Esophagus squamous epithelium (tissue), 5 donors: ENCODE measurements at places on chromosomes 4 and X.

DNA sequence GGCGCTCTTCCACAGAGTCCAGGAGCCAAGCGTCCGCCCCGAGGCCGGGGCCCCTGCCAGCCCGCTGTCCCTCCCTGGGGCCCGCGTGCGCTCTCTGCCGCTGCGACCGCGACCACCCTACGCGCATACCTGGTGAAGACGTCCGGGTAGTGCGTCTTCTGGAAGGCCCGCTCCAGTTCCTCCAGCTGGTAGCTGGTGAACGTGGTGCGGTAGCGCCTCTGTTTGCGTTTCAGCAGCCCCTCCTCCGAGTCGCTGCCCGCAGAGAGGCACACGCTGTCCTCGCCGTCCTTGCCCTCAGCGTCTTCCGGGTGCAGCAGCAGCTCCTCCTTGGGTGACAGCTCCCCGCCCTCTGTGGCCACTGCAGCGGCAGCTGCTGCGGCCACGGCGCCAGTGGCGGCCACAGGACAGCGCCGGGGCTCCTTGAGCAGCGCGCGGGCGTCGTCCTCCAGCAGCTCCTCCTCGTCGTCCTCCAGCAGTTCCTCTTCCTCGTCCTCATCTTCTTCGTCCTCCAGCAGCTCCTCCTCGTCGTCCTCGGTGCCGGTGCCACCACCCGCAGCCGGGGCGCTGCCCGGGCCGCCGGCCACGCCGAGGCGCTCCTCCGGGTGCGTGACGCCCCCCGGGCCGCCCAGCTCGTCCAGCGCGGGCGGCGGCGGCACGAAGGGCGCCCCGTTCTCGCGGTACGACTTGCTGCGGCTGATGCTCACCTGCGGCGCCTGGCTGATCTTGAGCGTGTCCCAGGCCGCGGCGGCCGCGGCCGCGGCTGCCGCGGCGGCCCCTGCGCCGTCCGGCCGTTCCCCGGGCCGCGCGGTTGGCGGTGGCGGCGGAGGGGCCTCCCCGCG is 2.8 kb downstream of the ARX start:
- no peak for DNase-seq

GRCh38 chr4:107825072-107825824 is 516 bp downstream of the SGMS2 start:
- no peak for DNase-seq

GRCh38 chrX:124098089-124098488 is 136.6 kb downstream of the STAG2 start:
- no peak for DNase-seq

GRCh38 chrX:133992882-133993281 is 7.5 kb upstream of the GPC3 start:
- no peak for DNase-seq

GRCh38 chrX:149497626-149498025 is 7.5 kb downstream of the IDS start:
- DNase-seq: no peak

DNA sequence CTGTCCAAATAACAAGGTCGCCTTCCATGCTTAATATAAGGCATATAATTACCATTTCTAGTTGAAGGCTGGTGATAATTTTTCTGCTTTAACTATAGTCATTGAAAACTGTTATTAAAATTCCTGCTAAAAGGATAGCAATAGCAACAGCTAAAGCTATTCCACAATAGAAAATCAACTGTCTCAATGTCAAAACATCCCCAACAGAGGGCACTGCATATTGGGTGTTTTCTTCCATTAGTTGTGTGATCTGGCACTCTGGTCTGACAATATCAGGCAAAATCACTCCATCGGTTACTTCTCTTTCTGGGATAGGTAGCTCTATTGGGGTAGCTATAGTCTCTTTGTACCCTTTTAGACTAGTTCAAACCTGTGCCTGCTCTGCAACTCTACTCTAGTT is 53.5 kb downstream of the TMPRSS11F start:
- DNase-seq: no peak

DNA sequence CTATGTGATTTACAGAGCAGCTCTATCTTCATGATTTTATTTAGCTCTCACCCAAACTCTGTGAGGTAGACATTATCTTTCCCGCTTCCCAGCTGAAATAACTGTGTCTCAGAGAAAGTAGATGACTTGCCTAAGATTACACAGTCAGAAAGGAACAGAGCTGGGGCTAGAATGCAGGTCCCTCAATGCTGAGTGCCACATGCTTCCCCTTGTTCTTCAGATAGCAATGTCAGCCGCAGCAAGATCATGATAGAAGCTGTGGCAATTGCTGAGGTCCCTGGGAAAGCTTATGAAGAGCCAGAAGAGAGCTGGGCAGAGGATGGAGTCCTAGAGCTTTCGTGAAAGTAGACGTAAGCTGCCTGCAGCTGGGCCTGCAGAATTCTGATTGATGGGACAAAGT is 11.1 kb upstream of the GABRE start:
- no peak for DNase-seq

- DNase-seq: no peak
Measured at GRCh38 chr4:48017108-48017571, 568 bp downstream of the NIPAL1 start.

GRCh38 chr4:121190389-121190788 is 26.3 kb upstream of the TNIP3 start:
- no peak for DNase-seq

DNA sequence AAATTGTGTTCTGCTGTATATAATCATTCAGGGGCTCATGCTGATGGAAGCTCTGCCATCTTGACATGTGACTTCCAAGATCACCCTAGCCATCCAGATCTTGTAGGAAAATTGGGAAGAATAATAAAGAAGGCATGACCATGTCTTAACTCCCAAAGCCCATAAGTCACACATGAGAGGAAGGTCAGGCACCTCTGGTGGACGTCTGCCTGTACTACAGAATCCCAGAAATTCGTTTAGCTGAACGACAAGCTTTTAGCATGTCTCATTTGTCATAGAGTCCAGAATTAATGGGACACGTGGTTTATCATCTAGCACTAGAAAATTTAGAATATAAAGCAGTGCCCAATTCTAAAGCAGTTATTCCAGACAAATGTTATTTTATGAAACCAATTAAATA is 212.7 kb downstream of the CENPC start:
- DNase-seq: no peak

- DNase-seq: no peak
Measured at GRCh38 chr4:158530381-158530780, 8.7 kb downstream of the RXFP1 start.

GRCh38 chrX:107355533-107355932 is 93.9 kb upstream of the FRMPD3 start:
- no peak for DNase-seq

DNA sequence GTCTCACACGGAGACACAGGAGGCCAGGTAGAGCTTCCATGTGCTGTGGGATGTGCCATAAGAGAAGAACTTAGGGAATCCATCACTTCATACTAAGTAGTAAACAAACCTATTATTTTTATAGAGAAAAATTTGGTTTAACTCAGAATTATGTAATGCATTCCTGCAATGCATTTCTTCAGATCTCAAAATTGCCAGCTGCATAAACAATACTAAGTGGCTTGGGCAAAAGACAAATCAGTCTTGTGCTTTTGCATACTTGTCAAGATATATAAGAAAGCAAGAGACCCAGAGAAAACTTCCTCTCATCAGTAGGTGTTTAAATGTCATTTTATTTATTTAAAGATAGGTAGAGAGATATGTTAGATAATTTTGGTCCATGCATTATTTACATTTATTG is 382.1 kb upstream of the CTSO start:
- no peak for DNase-seq

DNA sequence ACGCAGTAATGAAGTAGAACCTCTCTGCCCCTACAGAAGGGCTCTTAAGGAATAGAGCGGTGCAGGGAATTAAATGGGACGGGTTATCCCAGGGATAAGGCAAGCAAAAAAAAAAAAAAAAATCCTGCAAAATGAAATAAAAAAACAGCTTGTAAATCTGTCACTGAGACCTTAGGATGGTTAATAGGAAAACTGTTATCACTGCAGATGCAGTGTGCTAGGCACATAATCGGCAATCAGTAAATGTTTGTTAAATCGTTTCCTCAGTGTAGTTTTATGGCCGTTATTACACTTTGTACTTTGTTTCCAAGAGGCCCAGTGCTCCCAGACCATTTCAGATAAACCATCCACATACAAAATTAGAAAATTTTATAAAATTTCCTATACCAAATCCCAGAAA is 1.0 kb downstream of the HNRNPH2 start:
- DNase-seq: no peak

DNA sequence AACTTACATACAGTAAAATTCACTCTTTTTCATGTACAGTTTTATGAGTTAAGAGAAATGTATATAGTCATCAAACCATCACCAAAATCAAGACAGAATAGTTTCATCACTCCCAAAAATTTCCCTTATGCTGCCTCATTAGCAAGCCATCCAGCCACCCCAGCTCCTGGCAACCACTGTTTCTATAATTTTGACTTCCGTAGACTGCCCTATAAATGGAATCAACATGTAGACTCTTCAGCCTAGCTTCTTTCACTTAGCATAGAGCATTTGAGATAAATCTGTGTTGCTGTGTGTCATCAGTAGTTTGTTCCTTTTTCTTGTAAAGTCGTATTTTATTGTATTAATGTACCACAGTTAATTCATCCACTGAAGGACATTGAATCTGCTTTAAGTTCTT is 23.2 kb downstream of the HDX start:
- no peak for DNase-seq

DNA sequence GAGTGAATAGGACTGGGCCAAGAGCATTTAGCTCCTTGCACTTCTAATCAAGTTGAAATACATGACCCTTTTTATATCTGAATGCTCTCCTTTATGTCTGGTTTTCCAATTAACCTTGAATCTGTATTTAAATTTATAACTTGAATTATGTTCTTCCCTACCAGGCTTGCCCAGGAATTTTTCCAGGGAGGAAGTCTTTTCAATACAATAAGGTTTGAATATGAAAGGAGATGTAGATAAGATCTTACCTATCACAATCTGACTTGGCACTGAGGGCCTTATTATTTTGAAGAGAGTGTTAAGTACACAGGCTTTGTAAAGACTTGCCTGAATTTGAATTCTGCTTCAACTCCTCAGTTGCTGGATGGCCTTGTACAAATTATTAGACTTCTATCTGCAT is 555.7 kb downstream of the PCDH7 start:
- DNase-seq: no peak

DNA sequence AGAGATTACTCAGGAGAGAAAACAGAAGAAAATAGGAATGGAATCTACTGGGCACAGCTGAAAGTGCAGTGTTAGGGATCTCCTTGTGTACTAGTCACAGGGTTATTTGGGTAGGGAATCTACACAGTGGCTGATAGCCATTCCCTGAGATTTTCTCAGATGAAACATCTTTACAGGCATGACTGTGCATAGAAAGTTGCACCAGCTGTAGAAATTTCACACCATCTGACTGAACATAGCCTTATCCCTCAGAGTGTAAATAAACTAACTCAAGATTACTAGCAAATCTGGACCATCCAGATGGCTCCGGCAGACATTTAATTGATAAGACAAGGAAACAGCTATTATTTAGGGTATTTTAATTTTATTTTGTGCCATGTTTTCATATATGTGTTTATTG is 2053.5 kb upstream of the TENM3 start:
- DNase-seq: no peak

GRCh38 chr4:136369073-136369472 is 1163.2 kb downstream of the PCDH18 start:
- no peak for DNase-seq

DNA sequence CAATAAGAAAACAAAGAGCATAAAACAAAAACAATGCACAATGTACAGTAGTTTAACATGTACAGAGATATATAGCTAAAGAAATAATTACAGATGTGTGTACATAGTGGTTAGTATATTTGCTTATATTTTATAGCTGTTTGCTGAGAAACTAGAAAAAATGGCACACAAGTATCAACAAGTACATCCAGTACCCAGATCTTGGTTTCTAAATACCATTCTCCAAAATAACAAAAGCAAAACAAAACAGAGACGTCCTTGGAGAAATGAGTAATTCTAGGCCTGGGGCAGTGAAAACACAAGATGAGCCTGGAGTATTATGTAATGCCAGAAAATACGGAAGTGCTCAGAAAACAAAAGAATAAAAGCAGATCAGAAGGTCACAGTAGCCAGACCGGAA is 189.6 kb downstream of the TMEM47 start:
- DNase-seq: no peak

GRCh38 chr4:18012134-18012806 is 9.3 kb downstream of the LCORL start:
- DNase-seq: no peak

DNA sequence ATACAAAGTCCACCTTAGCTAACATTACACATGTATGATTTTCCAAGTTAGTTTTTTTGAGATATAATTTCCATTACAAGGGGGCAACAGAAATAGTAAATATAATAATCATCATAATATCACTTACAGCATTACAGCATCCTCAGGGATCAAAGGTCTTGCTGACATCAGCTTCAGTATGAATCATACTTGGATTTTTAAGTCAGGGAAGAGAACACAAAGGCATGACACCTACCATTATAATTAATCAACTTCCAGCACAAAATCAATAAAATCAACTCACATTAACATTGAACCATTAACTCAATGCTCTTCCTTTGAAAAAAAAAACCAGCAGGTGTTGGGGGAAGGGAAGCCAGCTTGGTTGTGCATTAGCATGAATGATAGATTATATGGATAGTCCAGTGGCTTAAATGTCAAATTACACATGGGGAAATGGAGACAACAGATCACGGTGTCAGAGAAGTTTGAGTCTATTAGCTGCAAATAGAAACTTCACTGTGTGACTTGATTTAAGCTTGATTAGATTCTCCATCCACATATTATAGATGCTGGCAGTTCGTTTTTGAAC is 66.9 kb upstream of the CAPN6 start:
- no peak for DNase-seq

GRCh38 chr4:114494246-114494803 is 104.3 kb upstream of the UGT8 start:
- no peak for DNase-seq

- DNase-seq: no peak
Measured at GRCh38 chrX:39133971-39134370, 332.7 kb downstream of the MID1IP1 start.

- DNase-seq: no peak
Measured at GRCh38 chr4:156195914-156196313, 242.2 kb upstream of the CTSO start.

- no peak for DNase-seq
Measured at GRCh38 chrX:30904632-30905031, 15.6 kb upstream of the TAB3 start.

GRCh38 chr4:81845273-81845672 is 373.6 kb upstream of the RASGEF1B start:
- no peak for DNase-seq

- DNase-seq: no peak
Measured at GRCh38 chrX:20263474-20263873, 3.2 kb downstream of the RPS6KA3 start.

DNA sequence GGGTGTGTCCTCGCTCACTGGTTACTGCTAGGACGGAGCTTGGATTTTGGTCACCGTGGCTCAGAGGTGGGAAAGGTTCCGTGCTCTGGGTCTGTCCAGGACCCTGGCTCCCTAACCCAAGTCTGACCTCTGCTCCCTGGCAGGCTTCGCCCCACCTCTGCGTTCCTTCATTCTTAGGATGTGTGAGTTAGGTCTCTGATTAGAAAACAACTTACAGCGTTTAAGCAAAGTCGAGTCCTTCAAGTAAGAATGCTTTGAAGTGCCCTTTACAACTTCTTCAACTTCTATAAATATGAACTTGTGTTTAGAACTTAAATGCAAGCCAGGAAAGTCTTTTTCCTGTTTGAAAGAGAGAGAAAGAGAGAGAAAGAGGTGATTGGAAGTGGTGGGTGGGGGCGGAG is 891 bp downstream of the TLR2 start:
- no peak for DNase-seq
